Activated naive CD4-positive, alpha-beta T cell treated with Interleukin-2 at 50 U/mL for 16 hours (primary cell): ENCODE measurements at places on chromosomes 16 and 17.

GRCh38 chr17:78925234-78925633 is at the start of gene TIMP2:
TSS of gene TIMP2 (minus strand) at chr17:78925387. CDS start at chr17:78925088, 299 bp downstream.
- peak; percentile 60 for DNase-seq

- DNase-seq, result peak; percentile 51
These were observed at the start of gene CDYL2 for GRCh38 chr16:80804526-80805383. TSS of gene CDYL2 (minus strand) at chr16:80804598. CDS start at chr16:80804173, 425 bp downstream.

DNA sequence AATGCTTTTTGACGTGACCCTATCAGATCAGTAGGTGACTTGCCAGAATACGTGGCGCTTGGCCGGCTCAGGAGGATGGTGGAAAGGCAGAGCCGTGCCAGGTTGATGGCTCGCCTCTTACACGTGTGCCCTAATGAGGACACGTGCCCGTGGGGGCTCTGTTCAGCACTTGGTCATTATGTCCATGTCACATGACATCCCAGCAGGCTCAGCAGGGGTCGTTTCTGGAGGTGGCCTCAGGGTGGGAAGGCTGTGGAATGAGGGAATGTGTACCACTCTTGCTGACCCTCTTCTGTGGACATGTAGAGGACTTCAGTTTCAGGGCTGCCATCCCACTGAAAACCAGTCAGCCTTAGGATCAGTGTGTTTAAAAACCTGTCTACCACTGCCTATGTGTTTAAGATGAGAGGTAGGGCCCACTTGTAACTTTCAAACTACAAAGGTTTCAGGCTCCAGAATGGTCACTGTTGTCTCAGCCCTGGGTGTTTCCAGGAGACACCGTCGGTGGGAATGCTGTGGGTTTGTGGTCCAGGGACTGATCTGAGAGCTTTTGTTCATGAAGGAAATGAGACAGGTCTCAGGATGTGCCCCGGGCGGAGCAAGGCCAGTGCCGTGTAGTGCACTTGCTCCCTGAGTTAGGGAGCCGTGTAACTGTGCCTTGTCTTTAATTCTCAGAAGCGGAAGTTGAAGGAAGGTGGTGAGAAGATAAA is 12.1 kb downstream of the UBN1 start:
- DNase-seq, result no peak

DNA sequence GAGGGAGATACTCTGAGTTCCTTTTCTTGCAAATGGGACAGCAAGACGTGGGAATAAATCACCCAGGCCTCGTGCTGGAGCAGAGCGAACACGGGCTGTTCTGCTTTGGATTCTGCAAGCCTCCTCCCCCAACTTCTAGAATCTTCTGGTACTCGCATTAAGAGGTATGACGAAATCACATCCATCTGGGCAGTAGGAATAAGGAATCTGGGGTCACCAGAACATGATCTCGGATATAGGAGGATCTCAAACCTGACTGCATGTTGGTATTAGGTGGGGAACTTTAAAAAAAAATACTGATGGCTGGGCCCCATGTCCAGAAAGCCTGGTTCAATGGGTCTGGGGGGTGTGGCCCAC is 49.8 kb upstream of the USP7 start:
- no peak for DNase-seq

GRCh38 chr17:4525691-4526397 is 27.2 kb downstream of the SPNS2 start:
- no peak for DNase-seq

DNA sequence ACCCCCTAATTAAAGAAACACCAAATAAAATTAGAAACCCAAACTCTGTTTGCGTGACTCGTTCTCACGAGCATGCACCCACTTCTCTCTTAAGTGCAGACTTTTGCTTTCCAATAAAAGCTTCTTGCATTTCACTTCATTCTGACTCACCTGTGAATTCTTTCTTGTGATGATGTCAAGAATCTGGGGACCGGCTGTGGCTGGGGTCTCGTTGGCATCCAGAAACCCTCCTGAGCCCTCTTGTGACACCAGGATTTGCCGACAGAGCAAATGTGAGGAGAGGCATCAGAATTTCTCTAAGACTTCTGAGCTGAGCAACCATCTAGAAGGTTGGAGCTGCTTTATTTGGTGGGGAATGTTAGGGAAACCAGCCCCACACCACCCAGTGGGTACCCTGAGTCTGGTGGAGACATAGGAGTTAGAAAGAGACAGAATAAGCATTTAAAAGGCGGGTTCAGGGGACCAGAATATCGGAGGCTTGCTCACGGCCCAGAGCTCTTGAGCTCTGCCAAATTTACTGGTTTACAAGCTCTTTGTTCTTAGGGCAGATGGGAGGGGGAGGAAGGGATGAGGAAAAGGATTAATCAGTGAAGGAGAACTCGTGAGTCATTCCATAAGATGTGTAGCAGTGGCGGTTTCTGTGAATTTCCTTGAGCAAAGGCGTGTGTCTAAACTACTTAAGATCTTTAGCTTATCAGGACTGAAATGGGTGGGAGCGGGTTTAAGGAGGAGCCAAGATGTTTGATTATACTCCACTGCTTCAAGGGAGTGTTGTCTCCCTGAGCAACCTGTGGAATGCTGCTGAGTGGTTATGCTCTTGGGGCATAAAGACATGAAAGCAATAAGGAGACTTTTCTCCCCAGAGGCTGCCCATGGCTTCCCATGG is 24.2 kb upstream of the TMC5 start:
- no peak for DNase-seq

- no peak for DNase-seq
These were observed 88.1 kb downstream of the DNAH17 start for GRCh38 chr17:78488867-78489634.

DNA sequence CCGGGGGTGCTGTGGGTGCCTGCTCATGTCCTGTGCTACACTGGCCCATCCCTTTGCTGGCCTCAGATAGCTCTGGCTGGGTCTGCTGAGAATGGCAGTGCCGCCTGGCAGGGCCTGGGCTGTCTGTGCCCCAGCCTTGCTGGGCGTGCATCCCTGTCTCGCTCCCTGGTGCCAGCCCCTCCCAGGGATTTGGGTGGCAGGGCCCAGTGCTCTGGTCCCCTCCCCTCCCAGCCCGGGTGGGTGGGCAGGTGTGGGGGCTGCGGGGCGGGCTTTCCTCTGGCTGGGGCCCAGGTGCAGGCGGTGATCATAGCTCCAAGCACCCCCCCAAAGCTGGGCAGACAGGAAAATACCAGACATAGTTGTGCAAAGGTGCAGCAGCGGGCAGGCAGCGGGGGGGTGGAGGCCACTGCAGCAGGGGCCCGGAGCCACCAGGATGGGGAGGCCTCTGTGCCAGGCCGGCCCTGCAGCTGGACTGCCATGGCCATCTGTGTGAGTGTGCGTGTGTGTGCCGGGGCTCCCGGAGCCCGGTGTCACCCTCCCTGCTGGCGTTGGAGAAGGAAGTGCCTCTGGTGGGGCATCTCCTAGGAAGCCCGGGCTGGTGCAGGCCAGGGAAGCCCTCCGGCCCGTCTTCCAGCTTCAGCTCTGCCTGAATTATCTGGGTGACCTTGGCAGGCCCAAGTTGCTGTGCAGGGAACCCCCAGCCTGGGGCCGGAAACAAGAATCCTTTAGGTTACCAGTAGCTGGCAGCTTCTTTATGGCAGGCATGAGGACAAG is 7.4 kb downstream of the GLIS2 start:
- DNase-seq, result no peak

GRCh38 chr17:73647301-73647695 is 3.1 kb upstream of the SDK2 start:
- DNase-seq, result no peak

GRCh38 chr16:12672986-12673385 is 130.7 kb downstream of the CPPED1 start:
- no peak for DNase-seq

DNA sequence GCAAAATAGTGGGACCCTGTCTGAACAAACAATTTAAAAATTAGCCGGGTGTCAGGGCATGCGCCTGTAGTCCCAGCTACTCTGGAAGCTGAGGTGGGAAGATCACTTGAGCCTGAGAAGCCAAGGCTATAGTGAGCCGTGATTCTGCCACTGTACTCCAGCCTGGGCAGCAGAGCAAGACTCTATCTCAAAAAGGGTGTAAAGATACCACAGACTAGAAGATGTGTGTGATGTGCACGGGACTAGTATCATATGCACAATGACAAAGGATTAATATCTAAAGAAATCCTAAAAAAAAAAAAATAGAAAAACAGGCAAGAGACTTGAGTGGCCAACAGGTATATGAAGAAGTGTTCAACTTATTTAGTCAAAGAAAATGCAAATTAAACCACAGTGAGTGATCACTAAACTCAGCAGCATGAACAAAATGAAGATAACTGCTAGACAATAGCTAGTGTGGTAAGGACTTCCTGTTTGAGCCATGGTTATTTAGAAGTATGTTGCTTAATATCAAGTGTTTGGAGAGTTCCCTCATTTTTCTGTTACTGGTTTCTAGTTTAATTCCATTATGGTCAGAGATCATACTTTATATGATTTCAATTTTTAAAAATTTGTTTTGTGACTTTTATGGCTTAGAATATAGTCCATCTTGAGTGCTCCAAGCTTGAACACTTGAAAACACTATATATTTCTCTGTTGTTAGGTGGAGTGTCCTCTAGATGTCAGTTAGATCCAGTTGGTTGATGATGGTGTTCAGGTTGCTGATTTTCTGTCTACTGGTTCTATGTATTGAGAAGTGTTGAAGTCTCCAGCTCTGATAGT is 14.7 kb upstream of the SLX4 start:
- DNase-seq, result no peak

GRCh38 chr16:67393111-67393787 is at the start of gene TPPP3:
TSS of gene TPPP3 (minus strand) at chr16:67393498. CDS start at chr16:67391111, 2,387 bp downstream.
- peak; percentile 37 for DNase-seq

DNA sequence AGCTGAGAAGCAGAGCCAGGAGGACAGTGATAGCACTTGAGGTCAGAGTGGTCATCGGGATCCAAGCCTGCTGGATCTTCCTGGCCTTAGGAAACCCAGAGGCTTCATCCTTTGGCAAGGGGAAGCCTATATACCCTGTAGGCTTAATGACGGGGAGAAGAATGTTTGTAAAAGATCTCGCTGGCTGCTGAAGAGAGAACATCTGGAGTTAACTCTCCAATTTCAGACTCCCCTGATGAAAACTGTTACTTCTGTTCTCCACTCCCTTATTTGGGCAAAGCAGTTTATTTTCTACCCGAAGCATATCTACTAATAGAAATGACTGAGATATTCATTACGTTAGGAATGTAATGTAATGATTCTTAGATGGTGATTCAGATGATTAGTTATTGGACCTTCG is 487.0 kb downstream of the CDH13 start:
- no peak for DNase-seq

DNA sequence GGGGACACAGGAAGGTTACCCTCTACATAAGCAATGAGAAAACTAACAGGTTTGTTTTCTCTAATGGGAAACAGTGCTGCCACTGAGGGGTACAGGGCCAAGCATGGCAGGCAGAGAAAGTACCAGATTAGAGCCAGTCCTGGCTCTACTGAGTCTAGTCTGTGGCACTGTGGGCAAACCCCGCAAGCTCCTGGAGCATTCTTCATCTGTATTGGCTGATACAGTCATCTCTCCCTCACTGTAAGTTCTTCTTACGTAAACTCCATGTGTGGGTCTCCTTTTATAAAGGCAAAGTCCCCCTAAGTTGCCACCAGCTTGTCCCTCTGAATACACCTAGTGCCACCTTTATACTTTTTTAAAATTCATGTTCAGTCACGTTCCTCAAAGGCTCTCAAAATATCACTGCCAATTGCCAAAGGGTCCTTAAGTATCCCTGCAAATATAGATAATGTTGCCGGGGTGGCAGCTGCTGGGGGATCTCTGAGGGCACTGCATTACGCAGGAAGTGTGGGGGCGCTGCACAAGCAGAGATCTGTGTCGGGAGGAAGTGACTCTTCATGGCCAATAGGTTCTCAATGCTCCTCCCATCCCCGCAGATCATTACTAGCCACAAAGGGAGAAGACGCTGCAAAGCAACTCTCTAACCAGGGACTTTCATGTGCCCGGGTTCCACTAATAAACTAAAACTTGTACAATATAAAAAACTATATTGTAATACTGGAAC is 18.8 kb downstream of the XPO6 start:
- DNase-seq, result peak; percentile 77

- DNase-seq, result no peak
These were observed 16.8 kb upstream of the DYNLL2 start for GRCh38 chr17:58066401-58066800.
